ENCODE measurements at places on chromosomes 2 and 18.

- no peak for DNase-seq
These were observed 170.5 kb upstream of the KCNJ3 start for GRCh38 chr2:154527962-154528361.

DNA sequence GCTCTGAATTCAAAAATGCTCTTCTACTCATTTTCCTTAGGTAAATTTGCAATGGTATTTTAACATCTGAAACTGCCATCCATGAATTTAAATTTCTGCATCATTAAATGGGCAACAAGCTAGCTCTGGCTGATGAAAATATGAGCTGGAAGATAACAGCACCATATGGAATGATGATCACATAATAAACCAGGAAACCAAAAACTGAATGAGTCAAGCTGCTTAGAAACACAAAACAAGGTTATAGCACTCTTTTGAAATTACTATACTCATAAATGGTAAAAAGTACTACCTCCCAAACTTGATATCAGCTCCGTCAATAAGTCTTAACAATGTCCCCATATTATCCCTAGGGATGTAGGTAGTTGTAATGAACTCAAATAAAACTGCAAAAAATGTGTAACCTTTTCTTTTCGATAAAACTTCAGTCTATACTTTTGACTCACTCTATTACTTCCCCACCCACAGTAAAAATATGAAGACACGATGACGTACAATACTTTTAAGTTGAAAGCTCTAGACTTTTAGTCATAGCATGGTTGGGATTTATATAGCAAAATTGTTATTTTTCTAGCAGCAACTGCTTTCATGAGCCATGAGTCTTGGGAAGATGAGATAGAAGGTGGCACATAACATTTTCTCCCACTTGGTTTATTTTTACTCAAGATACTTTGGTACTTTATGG lies 396.7 kb downstream of the CDH2 start:
- no peak for DNase-seq

- DNase-seq = no peak
These were observed 248.0 kb downstream of the DSEL start for GRCh38 chr18:67268530-67268929.

DNA sequence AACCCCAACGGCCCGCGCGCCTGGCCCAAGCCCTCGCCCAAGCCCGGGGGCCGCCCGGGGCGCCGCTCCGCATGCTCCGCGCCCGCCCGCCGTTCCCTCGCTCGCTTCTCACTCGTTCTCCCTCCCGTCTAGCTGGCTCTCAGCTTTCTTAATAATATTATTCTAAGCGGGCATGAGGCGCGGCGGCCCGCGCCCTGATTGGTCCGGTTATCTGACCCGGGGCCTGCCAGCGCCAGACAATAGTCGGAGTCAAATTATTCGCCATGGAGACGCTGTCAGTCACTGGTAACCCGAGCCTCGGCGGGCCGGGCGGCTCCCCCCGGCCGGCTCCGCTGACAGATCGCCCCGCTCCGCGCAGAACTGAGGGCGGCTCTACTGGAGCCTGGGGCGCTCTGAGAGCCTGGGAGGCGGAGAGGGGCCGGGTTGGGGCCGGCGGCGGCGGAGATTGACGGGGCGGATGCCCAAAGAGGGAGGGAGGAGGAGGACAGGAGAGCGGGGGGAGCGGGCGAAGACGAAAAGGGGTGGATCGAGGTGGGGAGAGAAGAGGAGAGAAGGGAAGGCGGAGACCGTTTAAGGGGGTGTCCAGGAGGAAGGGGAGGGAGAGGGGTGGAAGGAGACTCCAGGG lies at the start of gene SIX2:
TSS of gene SIX2 (minus strand) at position 150 of the 625 bp plus-strand sequence. CDS start 342 bp downstream, outside the sequence.
- DNase-seq = peak; percentile 10

DNA sequence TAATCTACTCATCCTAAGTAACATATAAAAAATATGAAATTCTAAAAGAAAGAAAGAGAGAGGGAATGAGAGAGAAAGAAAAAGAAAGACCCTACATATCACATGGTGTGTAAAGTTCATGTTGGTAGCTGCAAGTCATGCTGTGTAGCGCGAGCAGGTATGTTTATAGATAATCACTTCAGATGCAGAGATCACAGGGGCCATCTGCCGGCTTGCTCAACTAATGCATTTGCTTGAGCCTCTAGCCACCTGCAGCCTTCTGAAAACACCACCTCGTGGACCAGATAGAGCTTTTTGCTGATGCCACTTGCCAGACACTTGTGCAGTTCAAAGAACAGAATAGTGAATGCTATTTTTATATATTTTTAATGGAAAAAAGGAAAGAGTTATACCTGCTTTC lies 37.6 kb downstream of the CDH7 start:
- DNase-seq = no peak

DNA sequence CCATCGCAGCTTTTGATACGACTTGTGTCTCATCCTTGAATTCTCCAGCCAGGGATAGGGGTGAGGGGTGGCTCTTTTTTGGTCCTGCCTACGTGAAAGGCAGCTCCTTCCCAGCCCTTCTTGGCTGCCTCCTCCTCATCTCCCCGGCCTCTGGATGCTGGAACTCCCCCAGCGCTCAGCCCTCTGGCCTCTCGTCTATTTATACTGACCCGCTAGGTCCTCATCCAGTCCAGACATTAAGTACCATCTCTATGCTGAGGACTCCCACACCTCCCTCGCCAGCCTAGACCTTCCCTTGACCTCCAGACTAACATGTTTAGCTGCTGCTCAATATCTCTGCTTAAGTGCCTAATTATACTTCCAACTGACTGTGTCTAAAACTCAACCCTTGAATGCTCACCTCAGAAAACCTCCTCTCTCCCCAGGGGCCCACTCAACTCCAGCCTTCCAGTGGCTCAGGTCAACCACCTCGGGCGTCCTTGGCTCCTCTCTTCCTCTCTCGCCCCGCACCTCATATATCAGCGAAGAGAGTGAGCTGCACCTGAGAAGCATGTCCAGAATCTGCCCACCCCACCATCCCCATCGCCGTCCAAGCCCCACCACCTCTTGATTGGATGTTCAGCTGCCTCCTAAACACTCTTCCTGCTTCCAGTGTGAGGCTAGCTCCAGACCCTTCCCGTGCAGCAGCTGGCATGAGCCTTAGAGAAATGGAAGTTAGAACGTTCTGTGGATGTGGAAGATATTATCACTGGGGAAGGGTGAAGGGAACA lies 34.8 kb downstream of the TOGARAM2 start:
- DNase-seq = no peak

DNA sequence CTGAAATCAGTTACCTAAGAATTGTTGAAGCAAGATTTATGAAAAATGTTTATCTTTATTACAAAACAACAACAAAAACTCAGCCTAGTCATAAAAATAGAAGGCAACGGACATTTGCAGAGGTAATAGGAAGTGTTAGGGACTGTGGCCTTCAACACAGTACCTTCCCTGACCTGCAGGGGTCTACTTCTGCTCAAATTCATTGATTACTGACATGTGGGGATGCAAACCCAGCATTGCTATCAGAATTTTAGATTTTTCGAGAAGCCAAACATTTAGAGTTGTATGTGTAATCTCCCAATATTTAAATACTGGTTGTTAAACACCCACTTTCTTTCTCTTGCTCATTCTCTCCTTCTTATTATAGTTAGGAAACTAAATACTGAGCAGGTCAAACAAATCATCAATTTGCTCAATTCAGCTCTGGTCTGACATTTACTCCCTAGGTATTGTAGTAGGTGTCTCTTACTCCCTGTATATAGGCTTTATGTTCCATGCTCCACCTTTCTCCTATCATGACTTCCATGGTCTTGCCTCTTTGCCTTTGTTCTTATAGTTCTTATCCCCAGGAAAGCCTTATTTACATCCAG lies 198.5 kb downstream of the UBE2E3 start:
- DNase-seq = no peak

GRCh38 chr2:196245378-196246140 lies 74.2 kb upstream of the STK17B start:
- DNase-seq = no peak

- DNase-seq = peak; percentile 31
These were observed 101.2 kb upstream of the FSHR start for GRCh38 chr2:49255409-49255971.

GRCh38 chr2:174939046-174939445 lies 66.1 kb downstream of the CHN1 start:
- DNase-seq = no peak

DNA sequence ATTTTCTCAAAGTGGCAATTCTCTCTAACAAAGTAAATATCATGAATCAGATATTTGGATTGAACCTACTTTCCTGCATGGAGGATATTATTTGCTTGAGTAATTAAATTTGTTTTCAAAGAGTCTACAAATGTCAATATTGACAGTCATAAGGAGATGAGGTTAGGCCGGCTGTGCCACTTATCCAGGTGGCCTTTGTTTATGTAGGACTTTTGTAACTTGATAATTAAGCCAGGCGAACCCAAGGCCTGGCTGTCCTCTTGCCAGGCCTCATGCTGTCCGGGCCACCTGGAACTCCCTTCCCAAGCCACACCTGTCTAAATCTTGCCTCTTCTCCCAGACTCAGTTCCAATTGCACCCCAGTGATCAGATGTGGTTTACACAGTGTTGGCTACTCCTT lies 255.2 kb downstream of the ACKR3 start:
- DNase-seq = no peak

DNA sequence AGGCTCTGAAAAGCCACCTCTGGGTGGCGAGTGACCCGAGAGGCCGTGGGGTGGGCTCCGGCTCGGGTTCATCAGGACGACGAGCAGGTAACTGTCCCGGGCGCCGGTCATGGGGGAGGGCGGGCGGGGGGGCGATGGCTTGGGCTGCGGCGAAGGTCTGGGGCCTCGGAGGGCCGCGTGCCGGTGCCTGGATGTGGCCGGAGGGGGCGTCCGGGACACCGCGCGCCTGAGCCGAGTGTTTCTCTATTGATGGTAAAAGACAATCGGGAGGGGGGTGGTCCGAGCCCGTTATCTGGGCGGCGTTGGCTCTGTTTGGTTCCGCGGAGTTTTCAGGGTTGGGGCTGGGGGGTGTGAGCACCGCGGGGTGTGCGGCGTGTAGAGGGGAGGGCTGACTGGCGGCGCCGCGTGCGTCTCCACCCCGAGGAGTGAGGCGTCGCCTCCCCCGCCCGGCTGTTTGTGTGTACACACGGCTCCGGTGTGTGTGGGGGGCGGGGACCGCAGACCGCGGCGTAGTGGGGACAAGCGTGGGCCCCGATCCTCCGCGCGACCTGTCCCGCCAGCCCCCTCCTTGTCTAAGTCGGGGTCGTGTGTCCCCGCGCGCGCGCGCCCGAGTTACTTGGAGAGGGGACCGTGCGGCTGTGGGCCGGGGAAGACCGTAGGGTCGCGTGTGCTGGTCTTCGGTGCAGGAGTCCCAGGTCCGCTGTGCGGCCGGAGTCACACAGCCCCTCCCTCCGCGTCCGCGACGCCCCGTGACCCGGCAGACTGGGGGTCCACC lies 1.6 kb downstream of the CTIF start:
- peak; percentile 65 for DNase-seq

GRCh38 chr2:68041704-68042245 lies 21.0 kb downstream of the C1D start:
- DNase-seq = no peak

All from globus pallidus (tissue), 1 donor.